CD4-positive, alpha-beta T cell treated with Interleukin-4 for 4 hours (primary cell): ENCODE measurements at places on chromosomes 7 and 10.

- no peak for DNase-seq
These were observed 30.0 kb upstream of the PRKAR2B start for GRCh38 chr7:107014387-107015023.

- no peak for DNase-seq
These were observed 68.0 kb downstream of the MKI67 start for GRCh38 chr10:128058106-128058749.

DNA sequence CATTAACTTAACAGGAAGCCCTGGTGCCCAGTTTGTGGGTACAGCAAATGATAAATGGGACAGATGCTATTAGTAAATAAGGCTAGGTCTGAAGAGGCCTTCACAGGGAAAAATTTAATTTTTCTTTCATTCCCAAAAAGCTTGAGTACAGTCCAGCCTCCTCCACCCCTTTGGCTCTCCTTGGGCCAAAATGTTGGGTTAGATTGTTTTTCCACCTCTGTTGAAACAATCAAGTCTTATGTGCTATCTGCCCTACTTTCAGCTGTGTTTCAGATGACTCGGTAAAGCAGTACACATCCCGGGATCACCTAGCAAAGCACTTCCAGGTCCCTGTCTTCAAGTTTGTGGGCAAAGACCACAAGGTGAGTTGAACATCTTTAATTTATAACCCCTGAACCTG is 24.3 kb downstream of the PLA2G12B start:
- no peak for DNase-seq

- DNase-seq = no peak
These were observed 90.1 kb upstream of the NPSR1 start for GRCh38 chr7:34567906-34568305.

GRCh38 chr7:40644454-40645188 is 509.8 kb downstream of the SUGCT start:
- no peak for DNase-seq

GRCh38 chr7:121608785-121609184 is 212.7 kb upstream of the FAM3C start:
- DNase-seq = no peak

- DNase-seq = no peak
These were observed 48.7 kb upstream of the ZMIZ1 start for GRCh38 chr10:79020015-79020491.

GRCh38 chr7:44798649-44799305 is 2.3 kb downstream of the PPIA start:
- peak; percentile 46 for DNase-seq

DNA sequence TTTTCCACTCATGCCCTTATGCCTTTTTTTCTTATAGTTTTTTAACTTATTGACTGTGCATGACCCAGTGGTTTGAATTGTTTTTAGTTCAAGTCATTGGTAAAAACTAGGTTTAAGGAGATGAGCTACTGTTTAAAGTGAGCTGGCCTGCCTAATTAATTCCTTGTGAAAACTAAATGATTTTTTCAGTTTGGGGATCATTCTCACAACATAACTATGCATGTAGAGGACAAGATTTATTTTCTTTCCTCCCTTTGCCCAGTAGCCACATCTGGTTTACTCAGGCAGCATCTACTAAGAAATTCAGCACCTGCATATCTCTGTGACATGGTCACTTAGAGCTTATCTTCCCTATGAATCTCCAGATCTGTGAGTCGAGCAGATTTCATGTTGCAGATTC is 1.7 kb downstream of the ADO start:
- no peak for DNase-seq

- DNase-seq = no peak
These were observed 259.7 kb downstream of the AHR start for GRCh38 chr7:17558135-17558534.

DNA sequence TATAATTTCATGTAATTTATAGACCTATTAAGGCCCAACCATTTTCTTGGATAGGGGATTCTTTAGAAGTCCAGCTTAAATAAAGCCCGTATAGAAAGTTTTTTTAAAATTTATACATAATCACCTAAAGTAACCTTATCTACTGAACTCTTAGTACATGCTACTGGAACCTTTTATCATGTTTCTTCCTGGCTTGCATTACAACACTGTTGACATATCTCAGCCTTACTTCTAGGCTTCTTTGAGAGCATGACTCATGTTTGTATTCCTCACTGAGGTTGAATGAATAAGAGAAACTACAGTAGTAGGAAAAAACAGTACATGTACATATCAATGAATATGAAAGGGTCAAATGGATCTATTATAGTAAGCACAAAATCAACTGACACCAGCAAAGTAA is 8.2 kb upstream of the MAGI2 start:
- no peak for DNase-seq

DNA sequence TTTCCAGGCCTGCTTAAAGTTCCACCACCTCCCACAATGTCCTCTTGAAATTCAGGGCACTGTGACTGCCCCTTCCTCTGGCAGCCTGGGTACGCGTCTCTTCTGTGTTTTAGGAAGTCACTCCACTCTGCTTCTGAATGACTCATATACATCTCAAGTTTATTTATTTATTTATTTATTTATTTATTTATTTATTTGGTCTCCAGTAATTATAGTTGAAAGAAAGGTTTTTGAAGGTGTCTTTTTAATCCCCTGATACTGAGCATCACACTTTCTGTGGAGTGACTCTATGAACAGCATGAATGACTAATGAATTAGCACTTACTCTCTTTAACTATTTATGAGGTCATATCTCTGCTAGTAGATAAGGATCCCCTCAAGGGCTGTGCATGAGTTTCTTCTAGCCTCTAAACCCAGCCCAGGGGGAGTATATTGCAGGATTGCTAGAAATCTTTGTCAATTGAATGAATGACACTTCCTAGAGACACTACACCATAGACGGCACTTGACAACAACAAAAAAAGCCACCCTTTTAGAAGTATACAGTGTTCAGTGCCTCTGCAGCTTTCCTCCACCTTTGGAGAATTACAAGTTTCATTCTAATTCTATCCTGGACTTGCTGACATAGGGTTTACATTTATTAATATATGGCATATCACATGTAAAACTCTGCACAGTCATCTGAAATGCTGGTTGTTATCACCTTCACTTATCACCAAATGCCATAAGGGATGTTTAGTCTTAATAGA is 2.1 kb downstream of the MACC1 start:
- no peak for DNase-seq

DNA sequence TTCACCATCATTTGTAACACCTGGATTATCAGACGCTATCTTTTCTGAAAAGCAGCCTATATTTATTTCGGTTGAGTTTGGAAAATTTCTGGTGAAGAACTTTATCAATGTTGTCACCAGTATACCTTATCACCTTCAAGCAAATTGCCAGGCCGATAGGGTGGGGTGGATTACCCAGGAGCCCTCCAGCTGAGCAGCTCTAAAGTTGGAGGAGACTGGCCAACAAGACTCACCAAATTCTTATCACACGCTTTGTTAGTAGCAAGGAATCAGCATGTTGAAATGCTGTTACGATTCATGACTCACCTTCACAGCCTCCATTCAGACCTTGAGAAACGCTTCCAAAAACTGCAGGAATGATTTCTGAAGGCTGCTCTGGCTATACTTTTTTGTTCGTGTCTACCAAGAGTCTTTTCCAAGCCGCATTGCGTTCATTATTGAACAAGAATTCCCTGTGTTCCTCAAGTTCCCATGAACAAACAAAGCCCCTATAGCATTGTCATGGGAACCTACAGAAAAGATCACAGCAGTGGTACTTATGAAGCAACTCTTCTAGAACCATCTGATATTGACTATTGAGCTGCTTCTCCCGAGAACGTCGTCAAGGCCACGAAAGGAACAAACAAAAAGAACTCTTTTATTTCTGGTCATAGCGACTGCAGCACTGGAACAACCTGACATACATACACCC is 291.4 kb downstream of the SFMBT2 start:
- no peak for DNase-seq

DNA sequence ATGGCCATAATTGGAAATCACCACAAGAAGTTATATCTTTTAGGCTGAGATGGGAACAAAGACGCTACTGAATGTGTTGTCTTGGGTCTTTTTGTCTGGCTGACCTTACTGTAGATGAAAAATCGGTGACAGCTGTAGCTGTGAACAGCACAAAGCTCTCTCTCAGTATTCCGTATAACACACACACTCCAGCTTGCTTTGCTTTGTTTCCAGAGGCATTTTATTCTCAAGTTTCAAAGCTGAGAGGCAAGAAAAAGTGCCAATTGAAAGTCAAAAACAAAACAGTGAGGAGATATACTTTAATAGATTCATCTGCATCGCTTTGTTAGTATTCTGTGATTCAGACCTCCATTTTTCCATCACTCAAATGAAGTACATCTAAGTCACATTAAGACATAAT is 39.6 kb upstream of the CABCOCO1 start:
- no peak for DNase-seq

- no peak for DNase-seq
These were observed 26.5 kb upstream of the ZNF107 start for GRCh38 chr7:64639267-64640001.

- DNase-seq = no peak
These were observed 292.9 kb upstream of the ZMIZ1 start for GRCh38 chr10:78775891-78776290.

- DNase-seq = no peak
These were observed 342.1 kb downstream of the SEMA3D start for GRCh38 chr7:84844771-84845170.

DNA sequence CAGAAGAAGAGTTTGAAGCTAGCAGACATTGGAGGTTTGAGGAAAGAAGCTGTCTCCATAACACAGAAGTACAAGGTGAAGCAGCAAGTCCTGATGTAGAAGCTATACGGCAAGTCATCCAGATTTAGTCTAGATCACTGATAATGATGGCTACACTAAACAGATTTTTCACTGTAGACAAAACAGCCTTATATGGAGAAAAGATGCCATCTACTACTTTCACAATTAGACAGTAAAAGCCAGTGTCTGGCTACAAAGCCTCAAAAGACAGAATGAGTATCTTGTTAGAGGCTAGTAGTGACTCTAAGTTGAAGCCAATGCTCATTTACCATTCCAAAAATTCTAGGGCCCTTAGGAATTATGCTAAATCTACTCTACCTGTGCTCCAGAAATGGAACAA is 85.1 kb downstream of the SNX13 start:
- no peak for DNase-seq

DNA sequence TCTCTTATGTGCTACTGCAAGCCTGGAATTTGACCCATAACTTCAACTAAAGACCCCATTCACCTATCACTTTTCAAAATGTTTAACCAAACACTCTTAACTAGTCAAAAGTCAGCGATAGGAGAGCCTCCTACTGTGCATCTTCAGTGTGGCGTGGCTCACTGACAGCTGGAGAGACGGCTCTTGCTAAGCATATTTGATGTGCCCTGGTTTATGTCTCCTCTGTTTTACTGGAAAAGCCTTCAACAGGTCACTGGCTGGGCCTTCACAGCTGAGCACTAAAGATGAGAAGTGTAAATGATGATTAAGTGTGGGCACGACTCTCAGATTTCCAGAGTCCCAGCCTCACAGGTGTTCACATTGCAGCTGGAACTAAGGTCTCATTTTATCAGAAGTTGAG is 472.1 kb downstream of the SEMA3D start:
- DNase-seq = no peak

DNA sequence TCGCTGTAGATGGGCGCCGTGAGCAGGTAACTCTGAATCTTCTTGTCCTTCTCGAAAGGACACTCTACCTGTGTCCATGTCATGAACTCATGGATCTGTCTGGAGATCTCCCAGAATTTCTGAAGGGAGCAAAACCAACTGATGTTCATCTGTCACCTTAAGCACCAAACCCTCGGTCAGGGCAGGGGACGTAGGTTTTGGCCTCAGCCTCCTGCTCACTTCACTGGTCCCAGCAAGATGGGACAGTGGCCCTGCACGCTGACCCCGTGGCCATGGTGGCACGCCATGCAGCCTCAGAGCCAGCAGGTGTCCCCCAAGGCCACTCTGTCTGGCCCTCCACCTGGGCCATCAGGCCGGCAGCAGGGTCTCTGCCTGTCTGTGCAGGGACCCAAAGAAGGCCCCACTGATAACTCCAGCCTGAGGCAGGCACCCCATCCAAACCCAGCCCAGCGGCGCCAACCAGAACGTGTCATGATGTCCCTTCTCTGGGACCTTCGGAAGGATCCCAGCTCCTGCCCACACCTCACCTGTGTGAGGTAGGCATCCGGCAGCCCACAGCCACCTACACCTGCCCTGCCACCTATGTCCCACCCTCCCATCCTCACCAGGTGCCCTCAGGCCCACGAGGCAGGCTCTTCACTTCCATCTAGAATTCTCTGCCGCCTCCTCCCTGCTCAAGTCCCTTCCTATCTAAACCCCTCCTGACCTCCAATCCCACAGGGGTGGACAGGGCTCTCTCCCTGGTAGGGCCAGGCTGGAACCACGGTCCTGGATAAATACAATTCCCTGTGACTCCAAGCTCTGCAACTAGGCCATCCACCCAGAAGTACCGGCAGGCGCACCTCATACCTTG is 59.0 kb downstream of the CSGALNACT2 start:
- DNase-seq = no peak

DNA sequence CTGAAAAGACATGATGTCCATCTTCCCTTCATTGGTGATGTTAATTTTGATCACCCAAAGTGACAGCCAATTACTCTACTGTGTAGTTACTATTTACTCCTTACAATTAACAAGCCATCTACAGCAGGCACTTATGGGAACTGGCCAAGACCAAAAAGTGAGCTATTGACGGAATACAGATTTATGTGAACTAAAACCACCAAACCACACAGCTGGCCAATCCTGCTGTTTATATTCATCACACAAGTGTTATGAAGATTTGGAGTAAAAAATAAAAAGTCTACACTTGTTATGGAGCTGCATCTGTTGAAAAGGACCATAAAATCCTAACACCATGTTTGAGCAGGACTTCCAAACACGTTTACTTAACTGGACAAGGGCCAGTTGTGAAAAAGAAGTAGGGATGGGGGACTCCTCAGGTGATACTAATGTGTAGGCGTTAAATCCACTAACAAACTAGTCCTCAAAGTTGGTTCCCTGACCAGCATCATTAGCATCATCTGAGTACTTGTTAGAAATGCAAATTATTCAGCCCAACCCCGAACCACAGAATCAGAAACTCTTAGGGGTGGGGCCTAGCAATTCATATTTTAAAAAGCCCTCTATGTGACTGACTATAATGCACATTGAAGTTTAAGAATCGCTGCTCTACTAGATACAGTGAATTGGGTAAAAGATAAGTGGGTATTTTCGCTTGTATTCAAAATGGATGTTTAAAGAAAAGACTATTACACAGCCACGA is 11.6 kb downstream of the MCMBP start:
- DNase-seq = no peak
